ENCODE measurements at places on chromosomes 16 and 17. TPM values are rescaled to one million over a fixed set of nuclear protein-coding genes. Genes with fewer than 3 reads are reported as not detected.

LCAT gene
- total RNA-seq = 6.5 TPM

ECI1 gene
- total RNA-seq = 53.1 TPM

DGKE gene
- 2.4 TPM for total RNA-seq

ARMC7 gene
- 7.2 TPM for total RNA-seq

HELZ gene
- total RNA-seq = 11.9 TPM

TAOK2 gene
- total RNA-seq = 39.7 TPM

SLC5A10 gene
- total RNA-seq = not detected

HYDIN gene
- total RNA-seq = 0.33 TPM

INCA1 gene
- 2.0 TPM for total RNA-seq

OTOP2 gene
- total RNA-seq = not detected

NPIPA3 gene
- total RNA-seq = not detected

GUCY2D gene
- total RNA-seq = not detected

SETD1A gene
- total RNA-seq = 6.5 TPM

CPHXL2 gene
- total RNA-seq = not detected

CES5A gene
- not detected for total RNA-seq

CCL17 gene
- total RNA-seq = not detected

NPIPB13 gene
- 2.9 TPM for total RNA-seq

KNOP1 gene
- 11.2 TPM for total RNA-seq

KRTAP3-1 gene
- not detected for total RNA-seq

C17orf50 gene
- total RNA-seq = not detected

GRAP gene
- 0.25 TPM for total RNA-seq

CLEC19A gene
- total RNA-seq = not detected

CCDC102A gene
- 10.6 TPM for total RNA-seq

WNK4 gene
- 6.7 TPM for total RNA-seq

LYZL6 gene
- total RNA-seq = not detected

TBC1D26 gene
- total RNA-seq = under 0.01 TPM

MMP28 gene
- total RNA-seq = 1.3 TPM

ASGR1 gene
- 0.63 TPM for total RNA-seq

ABCA10 gene
- under 0.01 TPM for total RNA-seq

SLC38A8 gene
- not detected for total RNA-seq

FAM20A gene
- under 0.01 TPM for total RNA-seq

NKIRAS2 gene
- 74.7 TPM for total RNA-seq

KRT27 gene
- not detected for total RNA-seq

NOD2 gene
- not detected for total RNA-seq

ST6GALNAC1 gene
- total RNA-seq = not detected

SCN4A gene
- under 0.01 TPM for total RNA-seq

CACNG4 gene
- total RNA-seq = not detected

KRTAP9-2 gene
- not detected for total RNA-seq

KCNJ16 gene
- total RNA-seq = 44.0 TPM

HOXB4 gene
- total RNA-seq = 4.1 TPM

GRIN2C gene
- total RNA-seq = 0.13 TPM

GNGT2 gene
- total RNA-seq = not detected

PYY gene
- 0.38 TPM for total RNA-seq

TBC1D28 gene
- total RNA-seq = not detected

VMO1 gene
- total RNA-seq = not detected

C16orf92 gene
- not detected for total RNA-seq

LGALS9B gene
- total RNA-seq = not detected

ZFPM1 gene
- 4.2 TPM for total RNA-seq

RAP1GAP2 gene
- 24.1 TPM for total RNA-seq

BAHCC1 gene
- 6.8 TPM for total RNA-seq

CDK3 gene
- total RNA-seq = 2.4 TPM

CLEC10A gene
- not detected for total RNA-seq

C16orf86 gene
- 10.8 TPM for total RNA-seq

STH gene
- total RNA-seq = not detected

HEATR9 gene
- not detected for total RNA-seq

TMEM107 gene
- 23.3 TPM for total RNA-seq

TMEM238L gene
- total RNA-seq = not detected

CLEC3A gene
- total RNA-seq = not detected

HBQ1 gene
- total RNA-seq = 4.9 TPM
